ENCODE measurements at places on chromosomes 4 and X.

DNA sequence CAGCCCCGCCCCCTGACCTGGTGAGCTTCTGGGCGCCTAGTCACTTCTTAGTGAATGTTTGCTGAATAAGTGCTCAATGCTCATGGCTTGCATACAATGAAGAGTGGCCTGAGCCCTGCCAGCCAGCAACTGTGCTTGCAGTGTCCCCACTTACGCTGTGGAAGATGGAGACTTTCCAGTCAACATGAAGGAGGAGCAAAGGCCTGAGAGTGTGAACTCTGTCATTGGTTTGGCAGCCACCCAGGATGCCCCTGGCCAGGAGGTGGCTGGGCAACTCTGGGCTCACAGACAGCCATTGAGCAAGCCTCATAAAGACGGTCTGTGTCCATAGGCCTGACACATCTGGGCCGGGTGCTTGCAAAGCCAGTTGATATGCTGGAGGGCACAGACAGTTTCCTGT is 72.1 kb upstream of the MAMLD1 start:
- DNase-seq, result no peak

DNA sequence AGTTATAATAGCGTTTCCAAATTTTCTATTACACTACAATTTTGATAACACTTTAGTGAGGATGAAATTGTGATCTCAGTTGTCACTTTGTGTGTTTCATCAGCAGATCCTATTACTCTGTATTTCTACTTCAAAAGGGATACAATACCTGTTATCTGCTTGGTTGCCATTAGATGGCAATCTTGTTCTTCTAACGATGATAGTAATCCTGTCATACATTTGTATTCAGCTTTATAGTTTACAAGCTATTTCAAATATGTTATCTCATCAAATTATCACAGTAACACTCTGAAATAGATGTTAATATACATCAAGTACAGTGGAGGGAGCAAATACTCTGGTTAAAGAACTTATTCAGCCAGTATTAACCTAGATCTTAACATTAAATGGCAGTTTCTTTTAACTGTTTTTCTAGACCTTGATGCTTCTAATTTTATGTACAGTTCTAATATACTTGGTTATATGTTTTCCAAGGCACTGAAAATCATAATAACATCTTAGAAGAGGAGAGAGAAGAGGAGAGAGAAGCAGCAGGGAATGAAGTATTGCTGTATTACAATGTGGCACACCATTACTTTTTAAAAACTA is 292.0 kb downstream of the CCSER1 start:
- DNase-seq, result no peak

DNA sequence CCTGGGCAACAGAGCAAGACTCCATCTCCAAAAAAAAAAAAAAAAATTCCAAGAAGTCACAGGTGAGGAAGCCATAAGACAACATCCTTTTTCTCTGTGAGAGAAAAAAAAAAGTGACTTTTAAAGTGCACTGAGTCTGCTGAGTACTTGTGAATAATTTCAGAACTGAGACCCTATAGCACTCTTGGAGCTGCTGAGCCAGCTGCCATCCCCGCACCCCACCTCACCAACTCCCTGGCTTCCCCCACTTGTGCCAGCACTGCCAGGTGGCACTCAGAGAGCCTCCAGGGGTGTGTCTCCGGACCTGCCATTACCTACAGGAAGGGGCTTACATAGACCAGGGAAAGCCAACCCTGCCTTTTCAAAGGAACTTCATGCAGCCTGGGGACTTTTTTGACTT is 39.2 kb upstream of the HS3ST1 start:
- DNase-seq, result no peak

DNA sequence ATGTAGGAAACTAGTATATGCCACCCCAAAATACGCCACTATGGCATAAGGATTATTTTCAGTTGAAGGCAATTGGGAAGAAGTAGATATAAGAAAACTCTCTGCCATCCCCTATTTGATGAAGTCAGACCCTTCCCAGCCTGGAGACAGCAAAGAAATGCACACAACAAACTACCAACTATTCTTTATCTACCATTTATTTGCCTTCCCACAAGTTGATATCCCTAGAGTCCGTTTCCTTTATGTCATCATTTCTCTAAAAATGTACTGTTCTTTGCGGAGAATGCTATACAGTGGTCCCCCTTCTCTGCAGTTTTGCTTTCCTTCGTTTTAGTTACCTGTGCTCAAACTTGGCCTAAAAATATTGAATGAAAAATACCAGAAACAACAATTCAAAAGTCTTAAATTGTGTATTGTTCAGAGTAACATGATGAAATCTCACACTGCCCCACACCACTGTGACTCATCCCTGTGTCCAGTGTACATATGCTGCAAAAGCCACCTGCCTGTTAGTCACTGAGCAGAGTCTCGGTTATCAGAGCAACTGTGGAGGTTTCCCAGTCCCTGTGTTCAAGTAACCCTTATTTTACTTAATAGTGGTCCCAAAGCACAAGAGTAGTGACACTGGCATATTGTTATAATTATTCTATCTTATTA is 152.3 kb downstream of the WDFY3 start:
- peak; percentile 26 for DNase-seq

- DNase-seq, result no peak
Observed at GRCh38 chrX:133045986-133046385, 50.9 kb downstream of the USP26 start.

- DNase-seq, result no peak
Observed at GRCh38 chr4:103091601-103092223, 7.9 kb downstream of the BDH2 start.

GRCh38 chr4:146577111-146577510 is 55.4 kb upstream of the SLC10A7 start:
- DNase-seq, result no peak

DNA sequence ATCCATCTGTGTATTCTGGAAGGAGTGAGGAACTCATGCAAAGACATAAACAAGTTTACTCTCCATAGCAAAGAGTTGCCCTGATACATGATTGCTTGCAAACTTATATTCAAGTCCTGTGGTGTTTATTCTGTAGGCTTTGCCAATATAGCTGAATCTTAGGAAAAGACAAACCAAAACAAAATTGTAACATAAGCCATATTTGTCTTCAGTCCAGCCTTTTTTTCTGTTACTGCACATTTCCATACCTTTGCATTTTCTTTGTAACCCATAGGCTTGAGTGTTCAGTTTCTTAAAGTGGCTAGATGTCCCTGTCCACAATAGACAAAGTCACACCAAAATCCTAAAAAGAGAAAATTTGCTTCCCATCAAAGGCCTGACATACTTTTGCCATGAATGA is 120.4 kb downstream of the PPARGC1A start:
- DNase-seq, result no peak

DNA sequence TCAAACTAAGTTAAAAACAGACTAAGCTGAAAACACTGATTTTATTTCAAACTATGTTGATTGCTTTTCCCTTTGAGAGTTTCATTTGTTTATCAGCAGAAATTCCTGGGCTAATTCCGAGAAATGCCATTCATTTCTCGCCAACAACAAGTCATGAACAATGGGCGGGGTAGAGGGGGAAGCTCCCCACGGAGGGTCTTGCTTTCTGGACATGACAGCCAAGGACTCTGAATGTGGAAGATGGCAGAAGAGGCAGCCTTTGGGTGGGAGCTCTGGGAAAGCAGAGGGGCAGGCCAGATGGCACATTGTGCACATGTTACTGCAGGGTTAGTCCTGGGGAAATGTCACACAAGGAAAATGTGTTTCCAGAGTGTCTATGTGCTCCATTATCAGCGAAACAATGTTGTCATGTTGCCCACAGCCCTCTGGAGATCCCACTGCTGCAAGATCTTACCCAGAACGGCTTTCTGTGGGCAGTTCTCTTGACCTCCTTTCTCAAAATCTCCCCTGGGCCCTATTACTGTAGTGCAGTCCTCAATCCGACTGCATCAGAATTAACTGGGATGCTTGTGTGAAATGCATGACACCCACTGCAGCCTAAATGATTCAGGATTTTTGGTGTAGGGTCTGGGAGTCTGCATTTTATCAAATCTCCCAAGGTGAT is 45.0 kb downstream of the CHRDL1 start:
- no peak for DNase-seq

- no peak for DNase-seq
Observed at GRCh38 chrX:123093792-123094191, 90.3 kb upstream of the GRIA3 start.

DNA sequence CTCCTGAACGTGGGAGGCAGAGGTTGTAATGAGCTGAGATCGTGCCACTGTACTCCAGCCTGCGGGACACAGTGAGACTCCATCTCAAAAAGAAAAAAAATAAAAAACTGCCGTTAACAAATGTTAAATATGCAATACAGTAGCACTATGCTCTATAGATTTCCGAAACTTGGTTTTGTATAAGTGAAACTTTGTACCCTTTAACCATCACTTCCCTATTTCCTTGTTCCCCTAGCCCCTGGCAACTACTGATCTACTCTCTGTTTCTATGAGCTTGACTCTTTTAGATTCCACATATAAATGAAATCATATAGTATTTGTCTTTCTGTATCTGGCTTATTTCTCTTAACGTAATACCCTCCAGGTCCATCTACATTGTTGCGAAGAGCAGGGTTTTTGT is 74.1 kb downstream of the TAB3 start:
- DNase-seq, result no peak

- DNase-seq, result no peak
Observed at GRCh38 chr4:153403726-153404125, 59.2 kb downstream of the MND1 start.

DNA sequence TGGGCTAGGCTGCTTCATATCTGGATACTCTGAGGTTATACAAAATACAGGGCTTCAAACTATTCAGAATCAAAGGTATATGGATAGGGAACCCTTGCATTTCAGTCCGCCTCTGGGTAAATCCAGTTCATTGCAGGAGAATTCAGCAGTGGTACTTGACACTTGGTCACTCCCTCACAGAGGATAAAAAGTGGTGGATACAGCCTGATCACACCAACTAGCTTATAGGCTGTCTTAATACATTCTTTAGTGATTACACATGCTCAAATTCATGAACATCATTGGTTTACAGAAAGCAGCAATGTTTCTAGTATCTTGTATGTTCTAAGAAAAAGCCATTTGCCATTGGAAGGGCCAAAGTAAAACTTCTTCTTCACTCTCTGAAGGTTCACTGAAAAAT is 104.8 kb upstream of the PDE5A start:
- no peak for DNase-seq

GRCh38 chr4:67687636-67688035 is 13.3 kb downstream of the UBA6 start:
- no peak for DNase-seq

DNA sequence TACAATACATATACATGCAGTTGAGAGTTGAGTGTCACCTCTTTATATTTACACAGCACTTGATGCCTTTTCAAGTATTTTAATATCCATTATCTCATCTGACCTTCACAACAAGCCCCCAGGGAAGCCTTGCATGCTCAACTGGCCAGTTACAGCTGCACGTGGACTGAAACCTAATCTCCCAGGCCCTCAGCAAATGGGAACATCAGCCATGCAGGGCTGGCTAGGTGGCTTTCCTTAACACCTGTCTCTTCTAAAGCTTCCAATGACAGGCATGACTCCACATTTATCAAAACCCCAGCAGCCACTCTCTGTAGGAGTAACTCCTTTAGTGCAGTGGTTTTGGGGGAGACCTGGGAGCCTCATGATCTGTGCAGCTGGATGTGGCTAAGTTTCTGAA is 56.4 kb downstream of the PHKA2 start:
- peak; percentile 7 for DNase-seq

DNA sequence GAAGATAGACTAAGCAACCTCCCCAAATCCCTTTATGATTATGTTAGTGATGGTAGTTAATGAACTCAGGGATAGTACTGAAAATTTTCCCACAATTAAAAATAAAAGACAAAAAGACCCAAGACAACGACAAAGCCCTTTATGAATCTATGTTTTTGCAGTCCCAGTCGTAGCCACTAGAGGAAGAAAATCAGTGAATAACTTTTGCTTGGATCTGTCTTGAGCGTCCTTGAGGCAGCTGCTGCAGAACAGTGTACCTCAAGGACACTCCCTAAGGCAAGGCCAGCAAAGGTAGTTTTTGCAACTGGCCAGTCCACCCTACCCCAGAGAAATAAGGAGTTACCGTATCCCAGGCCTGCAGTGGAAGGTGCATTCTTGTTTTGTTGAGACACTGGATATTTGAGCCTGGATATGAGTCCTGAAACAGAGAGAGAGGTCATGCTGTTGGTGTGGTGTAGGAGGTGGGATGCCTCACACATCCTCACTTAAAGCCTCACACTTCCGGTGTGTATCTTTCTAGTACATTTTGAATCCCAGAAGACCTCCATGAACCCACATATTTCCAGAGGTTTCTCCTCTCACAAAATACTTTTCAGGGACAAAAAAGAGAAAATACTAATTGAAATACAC is 8.7 kb upstream of the TIMM8A start:
- DNase-seq, result no peak

DNA sequence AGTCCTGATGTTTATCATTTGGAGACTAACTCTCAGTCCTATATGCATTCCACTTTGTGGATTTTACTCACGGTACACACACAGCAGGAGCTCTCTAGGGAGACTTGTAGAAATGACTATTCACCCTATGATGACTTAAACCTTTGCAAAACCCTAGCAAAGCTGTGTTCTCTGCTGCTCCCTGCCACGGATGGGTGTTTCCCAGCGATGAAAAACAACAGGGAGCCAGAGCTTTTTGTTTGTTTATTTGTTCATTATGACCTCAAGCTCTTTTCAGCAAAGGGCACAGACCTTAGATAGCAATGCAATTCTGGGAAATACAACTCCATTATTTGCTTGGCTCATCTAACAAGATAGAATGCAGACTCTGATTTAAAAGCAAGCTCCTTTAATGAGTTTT is 156.6 kb downstream of the GRIA3 start:
- no peak for DNase-seq

GRCh38 chr4:2274320-2275043 is 12.6 kb upstream of the MXD4 start:
- no peak for DNase-seq

GRCh38 chr4:25801594-25801993 is 61.2 kb downstream of the SEL1L3 start:
- DNase-seq, result no peak

DNA sequence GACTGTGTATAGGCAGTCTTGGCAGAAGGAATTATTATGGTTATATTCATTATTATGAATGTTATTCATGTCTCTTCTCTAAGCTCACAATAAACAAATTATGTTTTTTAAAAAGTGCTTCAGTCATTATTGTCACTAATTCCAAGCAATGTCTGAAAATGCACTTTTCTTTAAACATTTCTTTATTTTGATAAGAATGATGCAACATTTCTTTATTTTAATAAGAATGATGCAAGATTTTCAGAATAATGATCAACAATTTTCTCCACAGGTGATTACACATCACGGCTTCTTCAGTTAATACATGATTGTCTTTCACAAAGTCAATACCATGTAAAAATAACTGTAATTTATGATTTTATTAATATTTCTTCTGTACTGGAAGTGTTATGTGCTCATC is 22.7 kb downstream of the MAGEA4 start:
- DNase-seq, result no peak

DNA sequence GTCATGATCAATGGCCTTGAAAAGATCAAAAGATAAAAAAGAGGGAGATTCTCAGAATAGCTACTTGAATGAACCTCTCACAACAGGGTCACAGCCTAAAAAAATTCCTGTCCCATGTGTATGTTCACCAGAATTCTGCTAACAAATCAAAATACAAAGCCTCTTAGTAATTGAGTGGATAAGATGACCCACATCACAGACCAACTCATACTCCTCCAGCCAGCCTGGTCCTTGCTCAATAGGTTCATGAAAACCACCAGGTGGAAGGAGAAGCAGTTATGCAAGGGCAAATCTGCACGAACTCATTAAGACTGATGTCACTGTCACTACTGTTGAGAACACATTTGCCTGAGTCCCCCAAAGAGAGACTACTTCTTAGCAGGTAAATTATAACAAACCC is 21.5 kb downstream of the WDFY3 start:
- DNase-seq, result no peak

- peak; percentile 77 for DNase-seq
Observed at GRCh38 chrX:54529151-54529550, 868 bp upstream of the GNL3L start.

Data from SHP77 treated with DMSO at 0.1 percent for 48 hours (cell line).